GM04504 (cell line): ENCODE measurements at places on chromosomes 5 and 9.

GRCh38 chr9:95089257-95090022, 228.1 kb downstream of the FANCC start:
- DNase-seq = no peak

DNA sequence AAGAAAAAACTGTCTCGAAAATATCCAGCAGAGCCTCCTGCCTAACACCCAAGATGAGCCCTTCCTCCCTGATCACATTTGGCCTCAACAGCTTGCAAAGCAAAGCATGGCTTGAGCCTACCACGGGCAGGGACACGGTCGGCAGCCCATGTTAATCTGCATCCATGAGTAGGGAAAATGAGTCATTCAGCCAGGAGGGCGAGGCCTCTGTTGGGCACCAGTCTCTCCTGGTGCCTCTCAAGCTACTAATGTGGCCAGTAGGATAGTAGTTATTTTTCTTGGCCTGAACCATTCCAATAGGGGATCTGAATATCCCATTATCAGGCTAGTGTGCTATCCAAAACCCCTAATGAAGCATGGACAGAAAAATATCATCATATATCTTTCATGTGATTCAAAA, 43.0 kb upstream of the SHB start:
- no peak for DNase-seq

DNA sequence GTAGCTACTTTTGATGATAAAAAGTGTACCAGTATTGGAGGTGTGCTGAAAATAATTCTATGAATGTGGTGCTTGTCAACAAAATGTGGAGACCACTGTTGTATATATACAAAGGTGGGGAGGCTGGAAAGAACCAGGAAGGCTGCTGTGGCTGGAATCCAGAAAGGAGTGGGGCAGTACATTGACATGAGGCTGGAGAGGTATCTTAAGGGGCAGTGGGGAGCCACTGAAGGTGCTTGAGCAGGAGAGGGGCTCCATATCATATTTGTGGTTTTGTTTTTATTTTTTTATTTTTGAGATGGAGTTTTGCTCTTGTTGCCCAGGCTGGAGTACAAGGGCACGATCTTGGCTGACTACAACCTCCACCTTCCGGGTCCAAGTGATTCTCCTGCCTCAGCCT, 87.9 kb upstream of the NEURL1B start:
- DNase-seq = no peak

GRCh38 chr9:131276891-131277286, 579 bp upstream of the FAM78A start:
- no peak for DNase-seq

DNA sequence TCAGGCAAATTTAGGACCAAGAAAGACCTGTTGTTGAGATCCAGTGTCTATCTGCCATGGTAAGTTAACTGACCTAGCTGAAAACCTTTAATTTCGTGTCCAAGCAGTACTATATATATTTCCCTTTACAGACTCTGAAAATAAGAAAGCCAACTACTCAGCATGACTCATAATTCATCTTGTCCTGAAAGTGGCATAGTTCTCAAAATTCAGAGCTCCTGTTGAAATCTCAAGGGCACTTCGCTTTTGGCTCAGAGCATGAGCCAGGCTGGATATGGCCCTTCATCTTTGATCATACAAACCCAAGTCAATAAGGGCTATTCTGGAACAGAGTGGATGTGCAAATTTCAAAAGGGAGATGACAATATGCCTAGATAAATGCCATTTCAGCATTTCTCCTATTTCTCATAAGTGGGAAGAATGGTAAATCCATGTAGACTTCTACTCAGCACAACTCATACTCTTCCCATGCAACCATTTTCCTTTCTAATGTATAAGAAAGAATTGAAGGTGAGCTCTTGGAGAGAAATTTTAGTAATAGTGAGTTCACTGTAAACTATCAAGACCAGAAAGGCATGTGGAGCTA, 567.9 kb upstream of the DAB2 start:
- no peak for DNase-seq

GRCh38 chr5:5050801-5051200, 89.3 kb upstream of the ADAMTS16 start:
- DNase-seq = no peak

DNA sequence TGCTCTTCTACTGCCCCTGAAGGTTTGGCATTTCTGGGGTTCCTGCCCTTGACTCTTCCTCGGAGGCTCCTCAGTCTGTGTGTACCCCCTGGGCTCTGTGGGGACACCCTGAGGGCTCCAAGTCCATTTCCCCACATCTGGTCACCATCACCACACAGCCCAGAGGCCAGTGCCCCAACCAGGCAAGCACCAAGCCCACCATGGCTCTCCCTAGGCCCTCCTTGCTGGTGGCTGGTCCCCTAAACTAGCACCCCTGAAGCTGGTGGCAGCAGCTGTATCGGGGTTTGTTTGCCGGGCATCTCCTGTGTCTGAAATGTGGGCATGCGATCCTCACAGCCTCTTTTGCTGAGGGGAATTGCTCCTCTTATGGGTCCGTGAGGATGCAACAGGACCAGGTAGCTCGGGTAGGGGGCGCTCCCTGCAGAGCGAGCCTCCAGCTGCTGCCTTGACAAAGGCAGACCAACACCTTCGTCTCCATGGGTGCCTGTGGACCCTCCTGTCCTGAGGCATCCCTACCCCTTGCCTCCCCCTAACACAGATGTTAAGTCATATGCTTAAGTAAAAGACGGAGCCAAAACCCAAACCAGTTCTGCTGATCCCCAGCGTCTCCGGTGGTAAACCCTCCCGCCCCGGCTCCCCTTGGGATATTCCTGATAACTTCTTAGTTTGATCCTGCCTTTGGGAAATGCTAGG, 138.9 kb upstream of the IRX4 start:
- DNase-seq = no peak

- DNase-seq = no peak
These were observed 25.1 kb downstream of the PRLR start for GRCh38 chr5:35205186-35205585.

GRCh38 chr5:139283252-139284166, 10.0 kb upstream of the MATR3 start:
- no peak for DNase-seq

DNA sequence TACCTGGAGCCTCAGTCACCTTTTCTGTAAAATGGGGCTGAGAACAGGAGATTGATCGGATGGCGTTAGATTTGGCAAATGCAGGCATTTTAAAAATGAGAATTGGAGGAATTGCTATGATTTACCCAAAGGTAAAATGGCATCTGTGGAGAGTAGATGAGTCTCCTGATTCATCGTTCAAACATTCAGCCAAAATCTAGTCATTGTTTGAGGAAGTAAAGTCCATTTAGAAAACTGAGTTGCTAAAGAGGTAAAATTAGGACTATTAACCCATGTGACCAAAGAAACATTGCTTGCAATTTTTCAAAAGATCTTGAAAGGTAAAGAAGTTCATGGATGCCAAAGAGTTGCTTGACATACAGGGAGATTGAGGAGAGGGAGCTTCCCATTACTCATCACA, 69.7 kb downstream of the ZNF462 start:
- DNase-seq = no peak
